ENCODE measurements at places on chromosomes 1 and 21.

- peak; percentile 17 for DNase-seq
These were observed 293.1 kb downstream of the LMX1A start for GRCh38 chr1:165063181-165063965.

DNA sequence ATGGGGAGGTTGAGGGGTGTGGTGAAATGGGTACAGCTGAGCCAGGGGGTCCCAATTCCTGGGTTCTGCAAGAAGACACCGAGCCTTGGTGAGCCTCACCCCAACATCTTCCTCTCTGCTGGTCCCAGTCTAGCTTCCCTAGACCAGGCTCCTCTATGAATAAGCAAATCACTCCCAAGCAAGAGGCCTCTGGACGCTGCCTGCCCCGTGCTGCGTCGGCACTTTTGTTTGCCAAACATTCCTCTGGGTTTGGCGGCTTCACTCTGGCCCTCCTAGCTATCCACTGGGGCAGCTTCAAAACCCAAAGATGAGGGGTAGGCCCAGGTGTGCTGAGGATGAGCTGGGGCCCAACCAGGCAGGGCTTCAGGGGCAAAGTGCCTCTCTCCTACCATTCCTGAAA lies 137.1 kb upstream of the CD34 start:
- peak; percentile 29 for DNase-seq

- no peak for DNase-seq
These were observed 12.0 kb upstream of the DUSP12 start for GRCh38 chr1:161737625-161738024.

GRCh38 chr1:53860967-53861411 lies 22.9 kb upstream of the NDC1 start:
- peak; percentile 18 for DNase-seq

GRCh38 chr1:178223289-178223688 lies 129.4 kb downstream of the RASAL2 start:
- no peak for DNase-seq

- no peak for DNase-seq
These were observed 5.5 kb downstream of the TNFRSF25 start for GRCh38 chr1:6460301-6461050.

- DNase-seq, result peak; percentile 21
These were observed 27.5 kb upstream of the TCEA3 start for GRCh38 chr1:23452011-23452411.

- no peak for DNase-seq
These were observed 10.0 kb downstream of the ZNF672 start for GRCh38 chr1:248847956-248848561.

GRCh38 chr1:185598332-185598731 lies 135.9 kb upstream of the HMCN1 start:
- DNase-seq, result no peak

GRCh38 chr1:19735440-19736127 lies 64.1 kb downstream of the TMCO4 start:
- peak; percentile 95 for DNase-seq

GRCh38 chr1:152878042-152878441 lies at the start of gene SMCP:
Gene SMCP, plus strand, starts transcription at chr1:152878322. Its CDS starts 6,101 bp downstream, at chr1:152884423.
- DNase-seq, result no peak

- DNase-seq, result no peak
These were observed 127.6 kb downstream of the ZP4 start for GRCh38 chr1:237763137-237763536.

DNA sequence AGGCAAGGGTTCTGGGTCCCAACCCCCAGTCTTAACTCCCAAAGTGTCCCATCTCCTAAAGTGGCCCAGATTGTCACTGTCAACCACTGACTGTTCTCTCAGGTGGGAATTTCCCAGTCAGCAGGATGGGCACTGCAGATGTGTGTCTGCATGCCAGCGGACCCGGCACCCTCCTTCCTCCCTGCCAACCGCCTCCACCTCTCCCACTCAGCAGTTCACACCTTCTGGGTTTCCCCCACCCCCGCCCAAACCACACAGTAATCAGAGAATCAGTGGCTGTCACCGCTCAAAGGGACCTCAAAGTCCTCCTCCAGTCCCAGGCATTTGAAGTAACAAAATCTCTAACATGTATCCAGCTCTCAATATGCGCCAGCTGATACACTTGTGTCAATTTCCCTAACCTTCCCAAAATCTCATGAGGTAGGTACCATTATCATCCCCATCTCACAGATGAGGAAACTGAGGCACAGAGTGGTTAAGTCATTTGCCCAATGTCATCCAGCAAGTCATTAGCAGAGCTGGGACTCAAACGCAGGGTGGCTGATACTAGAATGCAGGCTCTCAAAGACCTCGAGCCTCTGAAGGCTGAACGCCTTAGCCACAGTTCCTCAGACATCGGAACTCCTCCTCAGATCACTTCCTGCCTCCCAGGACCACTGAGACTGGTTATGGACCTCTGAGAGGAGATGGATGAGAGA lies 4.8 kb downstream of the RUNX3 start:
- DNase-seq, result no peak

- DNase-seq, result peak; percentile 39
These were observed 60.3 kb downstream of the STUM start for GRCh38 chr1:226608699-226609505.

- DNase-seq, result no peak
These were observed 55.3 kb downstream of the RIMS3 start for GRCh38 chr1:40610156-40610555.

GRCh38 chr1:59730759-59731478 lies 83.8 kb upstream of the HOOK1 start:
- DNase-seq, result peak; percentile 87

DNA sequence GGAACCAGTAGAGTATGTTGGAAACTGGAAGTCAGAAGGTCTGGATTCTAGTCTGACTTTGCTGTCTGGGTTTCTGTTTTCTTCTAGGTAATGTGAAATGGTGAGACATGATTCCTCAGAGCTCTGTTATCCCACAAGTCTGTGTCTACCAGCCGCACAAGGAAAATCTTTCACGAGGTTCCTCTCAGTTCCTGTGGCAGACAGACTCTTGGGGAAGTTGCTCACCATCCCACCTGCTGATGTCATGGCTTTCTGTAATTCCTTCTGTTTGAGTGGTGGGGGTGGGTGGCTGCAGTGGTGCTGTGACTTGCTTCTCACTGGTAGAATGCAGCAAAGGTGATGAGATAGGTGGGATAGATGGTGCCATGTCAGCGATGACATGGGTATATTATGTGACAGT lies 17.1 kb upstream of the SCMH1 start:
- DNase-seq, result no peak

DNA sequence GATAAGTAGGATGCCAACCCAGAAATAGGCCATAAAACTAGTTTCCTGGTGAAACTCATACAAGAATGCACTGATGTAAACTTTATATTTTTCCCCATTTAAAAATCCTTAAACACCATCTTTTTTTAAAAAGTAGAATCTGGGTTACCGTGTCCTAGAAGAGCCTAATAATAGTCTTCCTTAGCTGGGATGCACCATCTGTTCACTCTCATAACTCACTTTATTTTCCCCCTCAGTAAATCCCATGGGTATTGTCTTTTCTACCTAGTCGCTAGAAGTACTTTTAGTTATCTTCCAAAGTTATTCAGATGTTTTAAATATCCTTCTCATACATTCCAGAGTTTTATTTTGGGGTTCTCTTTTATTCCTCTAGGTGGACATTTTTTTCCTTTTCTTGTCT lies 250.2 kb downstream of the PLA2G4A start:
- DNase-seq, result no peak

DNA sequence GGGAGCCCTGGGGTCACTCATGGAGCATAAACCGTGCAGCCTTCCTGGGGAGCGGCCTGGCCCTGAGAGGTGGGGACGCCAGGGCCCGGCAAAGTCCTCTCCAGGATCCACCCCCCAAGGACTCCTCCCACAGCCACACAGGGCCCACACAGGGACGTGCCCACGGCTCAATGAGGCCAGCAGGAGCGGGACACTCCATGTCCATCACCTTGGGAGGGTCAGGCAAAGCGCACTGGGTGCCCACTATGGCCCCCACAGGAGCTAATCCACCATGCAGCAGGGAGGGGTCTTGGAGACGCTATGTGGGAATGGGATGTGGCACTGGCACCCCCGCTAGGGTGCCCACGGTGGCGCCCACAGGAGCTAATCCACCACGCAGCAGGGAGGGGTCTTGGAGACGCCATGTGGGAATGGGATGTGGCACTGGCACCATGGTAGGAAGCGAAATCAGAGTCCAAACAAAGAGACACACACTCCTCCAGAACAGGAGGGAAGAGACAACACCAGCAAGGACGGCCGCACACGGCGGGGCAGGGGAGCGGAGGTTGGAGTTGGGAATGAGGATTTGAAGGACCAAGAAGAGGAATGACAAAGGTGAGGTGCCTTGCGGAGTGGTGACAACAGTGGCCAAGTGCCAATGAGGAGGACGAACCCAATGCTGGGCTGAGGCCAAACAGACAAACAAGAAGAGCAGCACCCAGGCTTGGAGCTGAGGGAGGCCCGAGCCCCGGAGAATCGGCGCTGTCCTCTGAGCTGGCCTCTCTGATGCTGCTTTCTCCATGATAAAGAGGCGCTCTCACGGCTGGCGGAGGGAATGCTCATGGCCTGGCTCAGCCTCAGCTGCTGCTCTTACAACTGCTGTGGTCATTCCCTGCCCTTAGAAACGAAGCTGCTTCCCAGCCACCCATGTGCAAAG lies 18.1 kb upstream of the SLC19A1 start:
- no peak for DNase-seq

DNA sequence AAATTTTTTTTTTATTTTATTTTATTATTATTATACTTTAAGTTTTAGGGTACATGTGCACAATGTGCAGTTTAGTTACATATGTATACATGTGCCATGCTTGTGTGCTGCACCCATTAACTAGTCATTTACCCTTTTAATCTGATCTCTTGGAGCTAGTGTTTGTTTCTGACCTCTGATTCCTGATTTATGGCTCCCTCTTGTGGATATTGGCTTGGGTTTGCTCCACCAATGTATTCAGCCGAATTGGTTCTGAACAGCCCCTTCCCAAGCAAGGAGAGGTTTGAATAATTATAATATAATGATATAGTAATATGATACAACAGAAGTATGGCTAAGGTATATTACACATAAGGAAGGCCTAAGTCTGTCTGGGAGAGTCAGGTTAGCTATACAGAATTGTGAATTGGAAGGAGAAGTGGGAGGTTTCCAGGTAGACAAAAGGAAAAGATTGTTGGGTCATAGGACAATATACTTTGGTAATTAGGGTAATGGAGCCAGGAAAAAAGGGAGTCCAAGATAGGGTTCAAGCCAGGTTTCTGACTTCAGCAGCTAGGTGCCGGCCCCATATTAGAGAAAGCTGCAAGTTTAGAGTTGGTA lies 53.1 kb upstream of the HMCN1 start:
- peak; percentile 24 for DNase-seq

DNA sequence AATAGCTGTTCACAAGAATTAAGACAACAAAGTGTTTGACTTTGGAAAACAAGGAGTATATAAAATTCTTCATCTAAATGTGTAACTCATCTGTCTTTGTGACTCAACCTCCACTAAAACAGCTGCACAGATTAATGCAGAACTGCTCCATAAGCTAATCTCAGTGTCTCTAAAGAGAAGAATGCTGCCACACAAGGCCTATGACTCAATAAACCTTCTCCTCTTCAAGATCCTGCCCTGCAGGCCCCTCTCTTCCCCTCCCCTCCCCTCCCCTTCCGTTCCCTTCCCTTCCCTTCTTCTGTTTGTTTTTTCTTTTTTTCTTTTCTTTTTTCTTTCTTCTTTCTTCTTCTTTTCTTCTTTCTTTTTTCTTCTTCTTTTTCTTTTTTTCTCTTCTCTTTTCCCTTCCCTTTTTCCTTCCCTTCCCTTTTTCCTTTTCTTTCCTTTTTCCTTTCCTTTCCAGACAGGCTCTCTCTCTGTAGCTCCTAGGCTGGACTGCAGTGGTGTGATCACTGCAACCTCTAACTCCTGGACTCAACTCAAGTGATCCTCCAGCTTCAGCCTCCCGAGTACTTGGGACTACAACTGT lies 1052.8 kb downstream of the BRINP3 start:
- DNase-seq, result no peak

GRCh38 chr1:9400425-9401079 lies 107.9 kb downstream of the SPSB1 start:
- DNase-seq, result no peak

GRCh38 chr1:247286134-247286670 lies 30.3 kb downstream of the VN1R5 start:
- no peak for DNase-seq

GRCh38 chr1:91730801-91731732 lies 154.9 kb downstream of the TGFBR3 start:
- no peak for DNase-seq

- DNase-seq, result no peak
These were observed 151.2 kb upstream of the TNR start for GRCh38 chr1:175894581-175894980.

- DNase-seq, result peak; percentile 12
These were observed 407.8 kb upstream of the DAB1 start for GRCh38 chr1:57831624-57832023.

GRCh38 chr21:30194701-30195299 lies 21.1 kb downstream of the CLDN8 start:
- DNase-seq, result peak; percentile 2

DNA sequence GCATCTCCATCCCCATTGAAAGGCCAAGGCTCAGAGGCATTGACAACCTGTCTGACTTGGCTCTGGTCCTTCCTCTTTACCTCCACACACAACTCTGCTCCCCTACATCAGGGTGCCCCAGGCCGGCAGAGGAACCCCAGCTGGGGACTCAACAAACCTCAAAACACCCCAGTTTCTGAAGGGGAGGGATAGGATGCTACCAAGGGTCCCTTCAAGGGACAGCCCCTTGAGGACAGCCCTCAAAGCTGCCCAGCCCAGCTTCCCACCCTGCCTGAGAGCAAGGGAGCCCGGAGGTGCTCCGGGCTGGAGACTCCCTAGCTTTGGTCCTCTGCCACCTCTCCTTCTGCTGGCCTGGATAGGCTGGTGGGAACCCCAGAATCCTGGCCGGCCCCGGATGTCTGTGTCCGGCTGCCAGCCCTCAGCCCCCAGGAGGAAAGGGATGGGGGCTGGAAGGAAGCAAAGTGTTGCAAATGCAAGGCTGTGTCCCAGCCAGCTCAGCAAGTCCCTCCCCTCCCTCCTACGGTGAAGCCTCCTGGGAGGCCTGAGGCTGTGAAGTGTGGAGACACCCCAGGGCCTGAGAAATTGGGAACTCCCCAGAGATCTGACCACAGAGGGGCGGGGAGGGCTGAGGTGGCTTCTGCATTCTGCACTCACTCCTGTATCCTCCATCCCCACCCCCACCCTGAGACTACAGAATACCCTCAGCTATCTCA lies 1.1 kb upstream of the MARCKSL1 start:
- no peak for DNase-seq

DNA sequence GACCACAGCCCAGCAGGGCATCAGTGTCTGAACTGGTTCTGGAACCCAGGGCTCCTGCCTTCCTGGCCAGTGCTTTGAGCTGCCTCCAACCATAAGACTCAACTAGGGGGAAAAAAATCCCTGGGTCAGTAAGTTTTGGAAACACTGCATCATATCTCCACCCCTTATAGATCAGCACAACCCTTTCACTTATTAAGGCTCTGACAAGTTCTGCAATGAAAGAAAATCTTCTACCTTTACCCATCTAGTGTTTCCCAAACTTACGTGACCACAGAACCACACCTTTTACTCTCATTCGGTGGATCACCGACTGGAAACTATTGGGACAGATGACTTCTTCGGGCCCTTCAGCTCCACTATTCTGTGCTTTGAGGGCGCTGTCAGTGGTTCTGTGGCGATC lies 78.4 kb upstream of the TMEM51 start:
- no peak for DNase-seq

- no peak for DNase-seq
These were observed 20.1 kb upstream of the PEX10 start for GRCh38 chr1:2432441-2432844.

- DNase-seq, result no peak
These were observed 8.9 kb upstream of the LEMD1 start for GRCh38 chr1:205430696-205431305.
